ENCODE measurements at places on chromosomes 13 and 19.
A peak's percentile ranks its signal among the peaks of the same experiment; 100 is the strongest.

- DNase-seq = peak; percentile 33
Observed at GRCh38 chr13:112893570-112894422, 75.2 kb upstream of the MCF2L start.

DNA sequence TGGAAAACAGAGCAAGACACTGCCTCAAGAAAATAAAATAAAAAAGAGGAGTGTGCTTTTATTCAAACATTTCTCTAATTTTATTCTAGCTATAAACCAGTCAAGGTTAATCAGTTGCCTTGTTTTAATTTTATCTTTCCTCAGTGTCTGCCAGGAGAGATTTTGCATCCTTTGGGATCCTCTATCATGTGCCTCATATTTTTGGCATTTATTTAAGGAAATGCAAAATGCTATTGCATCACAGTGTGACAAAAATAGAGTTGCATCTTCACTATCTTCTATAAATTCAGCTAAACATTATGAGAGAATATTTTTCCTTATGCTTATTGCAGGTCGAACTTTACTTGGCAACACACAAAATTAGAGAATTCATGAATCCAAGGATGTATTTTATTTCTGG, 639.0 kb upstream of the KLF12 start:
- no peak for DNase-seq

DNA sequence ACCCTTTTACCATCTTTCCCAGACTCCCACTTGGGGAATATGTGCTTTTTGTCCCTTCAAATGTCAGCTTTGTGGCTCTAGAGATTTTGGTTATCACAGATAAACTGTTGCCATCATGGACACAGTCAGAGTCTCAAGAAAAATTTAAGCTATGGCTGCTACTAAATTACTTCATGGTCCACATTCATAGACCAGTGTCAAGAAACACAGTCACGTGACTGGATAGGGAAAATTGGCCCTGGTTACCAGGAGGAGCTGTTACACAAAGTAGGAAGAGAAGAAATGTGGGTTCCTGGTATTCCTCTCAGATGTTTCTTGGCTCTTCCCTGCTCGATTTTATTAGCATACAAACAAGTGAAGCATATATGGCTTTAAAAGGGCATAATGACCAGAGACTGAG, 348.9 kb downstream of the NDFIP2 start:
- DNase-seq = no peak

DNA sequence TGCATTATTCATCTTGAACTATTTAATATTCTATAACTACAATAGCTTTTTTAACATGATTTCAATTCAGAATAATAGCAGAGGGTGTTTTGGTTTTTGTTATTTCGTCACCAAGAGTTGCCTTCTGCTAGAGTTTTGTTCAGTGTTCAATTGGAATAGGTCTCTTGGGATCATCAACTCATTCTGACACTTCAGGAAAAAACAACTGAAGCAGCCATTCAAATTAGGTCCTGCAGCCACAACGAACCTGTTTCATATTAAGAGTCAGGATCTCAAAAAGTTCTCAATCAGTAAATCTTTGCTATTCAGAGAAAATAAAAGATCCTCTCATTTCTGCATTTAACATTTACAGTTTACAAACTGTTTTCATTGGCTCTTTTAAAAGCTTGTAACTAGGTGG, 2.4 kb upstream of the CHAMP1 start:
- peak; percentile 81 for DNase-seq

- no peak for DNase-seq
Observed at GRCh38 chr13:67735651-67736050, 505.5 kb upstream of the PCDH9 start.
